H9 (cell line): ENCODE measurements at places on chromosomes 7 and 10.

- H3K27ac ChIP-seq, result no peak overlapping the region
- DNase-seq, result no peak
- no peaks in the 10 kb centered on the region for H3K36me3 ChIP-seq
- H3K4me3 ChIP-seq, result peak overlapping the region; percentile 91; the same call in 2 of the 3 replicates
- H3K27me3 ChIP-seq, result peaks cover 2% of the 10 kb centered on the region; the same call in 1 of the 2 replicates
Measured at GRCh38 chr10:11019724-11020547, 2.3 kb downstream of the CELF2 start.

DNA sequence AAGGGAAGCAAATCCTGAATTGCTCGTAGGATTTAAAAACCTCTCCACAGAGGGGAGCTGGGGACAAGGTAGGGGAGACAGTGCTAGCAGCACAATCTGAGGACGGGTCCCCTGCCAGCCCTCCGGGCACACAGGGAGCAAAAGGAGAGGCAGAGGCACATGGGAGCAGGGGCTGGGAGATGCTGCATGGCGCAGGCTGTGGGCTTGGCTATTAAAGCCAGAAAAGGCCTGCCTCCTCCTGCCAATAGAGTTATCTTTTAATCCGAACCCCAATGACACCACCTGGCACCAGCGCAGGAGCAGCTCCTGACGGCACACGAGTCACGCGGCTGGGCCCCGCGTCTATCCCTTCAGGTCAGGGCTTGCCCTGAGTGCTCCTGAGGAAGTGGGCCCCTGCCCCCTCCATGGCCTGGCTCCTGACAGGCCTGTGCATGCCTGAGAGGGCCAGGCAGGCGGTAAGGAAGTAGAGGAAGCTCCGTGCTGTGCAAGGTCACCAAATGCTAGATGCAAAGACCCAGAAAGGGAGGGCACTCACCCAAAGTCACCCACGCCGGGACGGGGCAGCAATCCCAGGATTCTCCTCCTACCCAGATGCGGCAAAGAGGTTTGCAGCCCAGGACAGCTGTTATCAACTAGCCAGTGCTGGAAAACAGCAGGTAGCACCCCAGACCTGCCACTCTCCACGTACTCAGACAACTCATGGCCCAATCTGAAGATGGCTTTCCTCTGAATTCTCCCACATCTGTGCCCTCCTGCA is 28.1 kb downstream of the DLG5 start:
- no peaks in the 10 kb centered on the region for H3K27me3 ChIP-seq
- no peak overlapping the region for H3K4me3 ChIP-seq
- H3K36me3 ChIP-seq, result no peaks in the 10 kb centered on the region
- peaks cover 8% of the 10 kb centered on the region; the same call in 1 of the 2 replicates for H3K4me1 ChIP-seq
- DNase-seq, result no peak

DNA sequence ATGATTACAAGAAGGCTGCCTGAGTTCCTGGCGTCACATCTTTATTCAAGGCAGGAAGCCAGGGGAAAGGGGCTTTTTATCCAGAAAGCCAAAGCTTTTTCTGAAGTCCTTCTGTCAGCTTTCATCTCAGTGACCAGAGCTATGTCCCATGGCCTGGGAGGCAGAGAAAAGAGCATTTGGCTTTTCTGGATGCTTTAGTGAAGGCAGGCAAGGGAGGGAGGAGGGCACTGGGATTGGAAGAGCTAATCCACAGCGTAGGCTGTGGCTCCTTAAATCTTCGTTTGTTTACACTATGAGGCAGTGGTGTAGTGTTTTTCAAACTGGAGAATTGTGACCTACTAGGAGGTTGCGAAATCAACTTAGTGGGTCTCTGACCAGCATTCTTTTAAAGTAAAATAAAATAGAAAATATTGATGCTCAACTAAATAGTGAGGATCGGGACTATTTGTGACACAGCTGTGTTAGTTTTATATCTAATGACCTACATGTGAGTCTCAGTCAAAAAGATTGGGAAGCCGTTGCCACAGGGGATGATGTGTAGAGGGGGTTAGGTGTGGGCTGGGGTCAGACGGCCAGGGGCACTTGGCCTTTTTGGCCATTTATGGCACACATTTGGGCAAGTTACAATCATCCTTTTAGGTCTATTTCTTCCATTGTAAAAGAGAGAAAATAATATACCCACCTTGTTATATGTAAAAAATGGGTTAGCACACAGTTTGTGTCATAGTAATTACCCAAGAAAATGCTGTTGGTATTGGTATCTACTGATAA is 14.1 kb downstream of the CRYGN start:
- H3K4me1 ChIP-seq, result peaks cover 3% of the 10 kb centered on the region; the same call in 1 of the 2 replicates
- DNase-seq, result no peak
- no peak overlapping the region for H3K27ac ChIP-seq

- no peak overlapping the region for H3K4me3 ChIP-seq
- H3K4me1 ChIP-seq, result no peaks in the 10 kb centered on the region
- no peak overlapping the region for H3K27ac ChIP-seq
Measured at GRCh38 chr10:76309741-76310587, 878.5 kb downstream of the LRMDA start.

DNA sequence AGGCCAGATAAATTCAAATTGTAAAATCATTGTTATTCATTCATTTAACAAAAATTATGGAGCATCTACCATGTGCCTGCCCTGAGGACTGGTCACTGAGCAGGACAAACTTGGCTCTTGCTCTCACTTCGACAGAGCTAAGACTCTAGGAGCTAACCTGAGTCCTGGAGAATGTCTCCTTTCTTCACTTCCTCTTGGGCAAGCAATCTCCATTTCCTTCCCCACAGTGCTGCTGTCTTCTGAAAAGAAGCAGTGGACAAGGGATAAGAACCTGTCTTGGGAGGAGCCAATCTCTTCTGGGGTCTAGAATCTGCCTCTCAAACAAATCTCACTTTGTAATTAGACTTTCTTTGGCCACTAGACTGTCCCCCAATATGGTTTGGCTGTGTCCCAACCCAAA is 76.2 kb upstream of the PLXNA4 start:
- DNase-seq, result no peak
- no peaks in the 10 kb centered on the region for H3K27me3 ChIP-seq
- peaks cover 2% of the 10 kb centered on the region; the same call in 1 of the 2 replicates for H3K4me1 ChIP-seq

- no peak overlapping the region for H3K27ac ChIP-seq
- no peaks in the 10 kb centered on the region; the same call in 2 of the 3 replicates for H3K36me3 ChIP-seq
- no peaks in the 10 kb centered on the region; the same call in 1 of the 2 replicates for H3K27me3 ChIP-seq
Measured at GRCh38 chr10:69880301-69881081, 78.8 kb downstream of the COL13A1 start.

DNA sequence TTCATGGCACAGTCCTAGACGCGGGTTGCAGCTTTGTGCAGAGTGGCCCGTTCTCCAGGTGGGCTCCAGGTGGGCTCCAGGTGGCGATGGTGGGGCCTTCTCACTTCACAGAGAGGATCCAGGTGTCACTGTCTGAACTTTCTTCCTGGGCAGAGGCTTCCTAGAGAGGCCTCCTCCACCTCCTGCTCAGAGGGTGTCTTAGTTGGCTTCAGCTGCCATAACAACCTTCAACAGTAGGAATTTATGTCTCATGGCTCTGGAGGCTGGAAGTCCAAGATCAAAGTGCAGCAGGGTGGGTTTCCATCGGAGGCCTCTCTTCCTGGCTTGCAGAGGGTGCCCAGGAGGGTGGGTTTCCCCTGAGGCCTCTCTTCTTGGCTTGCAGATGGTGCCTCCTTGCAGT is 125.1 kb downstream of the GLRX3 start:
- H3K36me3 ChIP-seq, result peaks cover 14% of the 10 kb centered on the region
- H3K27me3 ChIP-seq, result no peaks in the 10 kb centered on the region
- DNase-seq, result no peak
- no peak overlapping the region for H3K4me3 ChIP-seq
- H3K4me1 ChIP-seq, result no peaks in the 10 kb centered on the region
- no peak overlapping the region for H3K27ac ChIP-seq

DNA sequence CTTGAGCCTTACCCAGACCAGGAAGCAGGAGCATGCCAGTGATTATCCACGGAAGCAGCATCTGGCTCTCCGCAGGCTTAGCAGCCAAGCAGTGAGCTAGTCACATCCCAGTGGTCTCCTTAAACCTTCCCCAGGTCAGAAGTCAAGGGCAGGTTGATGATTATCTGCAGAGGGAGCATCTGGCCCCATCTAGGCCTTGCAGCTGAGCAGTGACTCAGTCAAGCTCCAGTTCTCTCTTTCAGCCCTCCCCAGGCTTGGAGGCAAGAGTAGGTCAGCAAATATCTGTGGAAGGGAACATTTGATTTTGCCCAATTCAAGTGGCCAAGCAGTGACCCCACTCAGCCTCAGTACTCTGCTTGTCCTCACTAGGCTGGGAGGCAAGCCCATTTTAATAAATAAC is 61.6 kb downstream of the ANKRD7 start:
- H3K27me3 ChIP-seq, result no peaks in the 10 kb centered on the region
- no peaks in the 10 kb centered on the region for H3K4me1 ChIP-seq
- DNase-seq, result no peak
- no peak overlapping the region for H3K27ac ChIP-seq
- H3K36me3 ChIP-seq, result peaks cover 9% of the 10 kb centered on the region
- H3K4me3 ChIP-seq, result no peak overlapping the region

GRCh38 chr7:131945313-131945911 is 389.0 kb upstream of the PODXL start:
- H3K36me3 ChIP-seq, result peaks cover 5% of the 10 kb centered on the region; the same call in 1 of the 2 replicates
- H3K27ac ChIP-seq, result no peak overlapping the region
- no peaks in the 10 kb centered on the region; the same call in 1 of the 2 replicates for H3K27me3 ChIP-seq
- H3K4me1 ChIP-seq, result no peaks in the 10 kb centered on the region

GRCh38 chr10:16909271-16909767 is 92.1 kb upstream of the RSU1 start:
- H3K27ac ChIP-seq, result no peak overlapping the region
- H3K36me3 ChIP-seq, result no peaks in the 10 kb centered on the region
- no peak for DNase-seq
- no peaks in the 10 kb centered on the region for H3K4me1 ChIP-seq
- no peaks in the 10 kb centered on the region for H3K27me3 ChIP-seq

GRCh38 chr7:85833066-85833465 is 646.2 kb upstream of the SEMA3D start:
- DNase-seq, result no peak
- H3K27ac ChIP-seq, result no peak overlapping the region
- H3K27me3 ChIP-seq, result no peaks in the 10 kb centered on the region
- no peaks in the 10 kb centered on the region for H3K36me3 ChIP-seq
- H3K4me1 ChIP-seq, result no peaks in the 10 kb centered on the region
- H3K4me3 ChIP-seq, result no peak overlapping the region

- no peak overlapping the region for H3K27ac ChIP-seq
- H3K27me3 ChIP-seq, result no peaks in the 10 kb centered on the region
- peaks cover 9% of the 10 kb centered on the region; the same call in 1 of the 2 replicates for H3K4me1 ChIP-seq
- no peak overlapping the region for H3K4me3 ChIP-seq
- H3K36me3 ChIP-seq, result no peaks in the 10 kb centered on the region
Measured at GRCh38 chr10:62502995-62503613, 128.9 kb downstream of the ZNF365 start.

GRCh38 chr7:90347759-90348158 is 1.2 kb downstream of the GTPBP10 start:
- no peak overlapping the region for H3K27ac ChIP-seq
- no peak for DNase-seq
- H3K27me3 ChIP-seq, result no peaks in the 10 kb centered on the region
- no peaks in the 10 kb centered on the region for H3K4me1 ChIP-seq
- H3K4me3 ChIP-seq, result peak overlapping the region; percentile 12; the same call in 2 of the 3 replicates

DNA sequence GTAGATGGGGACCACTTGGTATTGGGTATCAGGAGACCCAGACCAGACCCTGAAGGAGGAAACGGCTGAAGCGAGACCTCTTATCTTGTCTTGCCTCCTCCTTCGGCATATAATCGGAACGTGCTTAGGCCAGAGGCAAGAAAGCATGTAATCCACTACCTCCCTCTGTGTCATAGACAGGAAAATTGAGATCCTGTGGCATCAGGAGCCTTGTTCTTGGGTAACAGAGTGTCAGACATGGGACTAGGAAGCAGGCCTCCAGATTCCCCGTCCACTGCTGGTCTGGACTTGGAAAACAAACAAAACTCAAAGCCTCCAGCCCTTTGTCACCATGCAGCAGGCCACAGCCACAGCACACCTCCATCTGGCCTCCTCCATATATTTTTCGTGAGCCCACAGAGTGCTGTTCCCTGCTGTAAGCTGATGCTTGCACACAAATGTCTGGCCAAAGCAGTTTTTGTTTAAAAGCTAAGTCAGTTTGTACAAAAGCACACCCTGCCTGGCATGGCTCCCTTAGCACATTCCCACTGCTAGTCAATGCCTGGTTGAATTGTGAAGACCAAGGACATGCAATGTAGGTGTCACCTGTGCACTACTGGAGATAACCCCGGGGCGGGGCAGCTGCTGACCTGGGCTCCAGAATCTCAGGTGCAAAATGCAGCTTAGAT is 510.9 kb downstream of the RPS24 start:
- no peak overlapping the region for H3K27ac ChIP-seq
- no peak for DNase-seq
- H3K36me3 ChIP-seq, result no peaks in the 10 kb centered on the region
- H3K27me3 ChIP-seq, result no peaks in the 10 kb centered on the region

DNA sequence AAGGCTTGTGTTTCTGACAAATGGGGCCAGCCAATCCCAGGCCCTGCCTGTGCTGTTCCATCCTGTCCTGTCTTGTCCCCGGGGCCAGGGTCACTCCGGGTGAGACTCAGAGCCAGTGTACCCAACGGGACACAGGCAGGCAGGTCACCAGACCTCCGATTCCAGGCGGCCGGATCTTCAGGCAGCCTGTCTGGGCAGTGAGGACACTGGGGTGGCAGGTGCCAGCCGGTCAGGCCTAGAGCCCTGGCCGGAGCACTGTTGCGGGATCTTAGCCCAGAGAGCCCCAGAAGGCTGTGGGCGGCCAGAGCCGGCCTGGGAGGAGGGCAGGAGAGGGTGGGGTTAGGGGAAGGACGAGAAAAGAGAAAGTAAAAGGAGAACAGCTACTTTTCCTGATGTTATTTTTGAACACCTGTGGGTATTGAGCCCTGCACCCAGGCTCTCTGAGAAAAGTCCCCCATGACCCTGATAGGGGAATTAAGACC is 134.3 kb upstream of the TNRC18 start:
- H3K4me3 ChIP-seq, result peak overlapping the region; percentile 76; the same call in 1 of the 3 replicates
- no peaks in the 10 kb centered on the region for H3K27me3 ChIP-seq
- H3K4me1 ChIP-seq, result peaks cover 3% of the 10 kb centered on the region; the same call in 1 of the 2 replicates
- H3K36me3 ChIP-seq, result no peaks in the 10 kb centered on the region
- H3K27ac ChIP-seq, result no peak overlapping the region

DNA sequence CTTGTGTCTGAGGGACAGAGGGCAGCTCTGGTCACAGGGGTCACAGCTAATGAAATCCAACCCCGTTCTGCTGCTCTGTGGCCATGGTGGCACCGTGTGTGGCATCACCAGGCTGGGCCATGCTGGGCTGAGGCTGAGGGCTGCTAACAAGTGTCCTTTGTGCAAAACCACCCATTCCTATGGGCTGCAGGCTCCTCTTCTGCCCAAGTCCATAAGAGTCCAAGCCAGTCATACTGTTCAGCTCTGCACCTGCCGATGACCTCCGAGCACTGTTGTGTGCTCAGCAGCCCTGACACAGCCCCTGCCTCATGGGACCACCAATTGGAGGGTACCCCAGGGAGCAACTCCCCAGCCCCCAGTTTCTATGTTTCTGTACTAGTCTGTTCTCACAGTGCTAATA is 133.1 kb downstream of the WDR11 start:
- peaks cover 9% of the 10 kb centered on the region for H3K4me1 ChIP-seq
- peaks cover 19% of the 10 kb centered on the region for H3K36me3 ChIP-seq
- no peak overlapping the region for H3K4me3 ChIP-seq
- no peak for DNase-seq
- no peak overlapping the region for H3K27ac ChIP-seq
